Renal pelvis (tissue), 12 donors: ENCODE measurements at places on chromosomes 2 and 18. TPM values are rescaled to one million over a fixed set of nuclear protein-coding genes. Genes with fewer than 3 reads are reported as not detected.
A peak's percentile ranks its signal among the peaks of the same experiment; 100 is the strongest.

DNA sequence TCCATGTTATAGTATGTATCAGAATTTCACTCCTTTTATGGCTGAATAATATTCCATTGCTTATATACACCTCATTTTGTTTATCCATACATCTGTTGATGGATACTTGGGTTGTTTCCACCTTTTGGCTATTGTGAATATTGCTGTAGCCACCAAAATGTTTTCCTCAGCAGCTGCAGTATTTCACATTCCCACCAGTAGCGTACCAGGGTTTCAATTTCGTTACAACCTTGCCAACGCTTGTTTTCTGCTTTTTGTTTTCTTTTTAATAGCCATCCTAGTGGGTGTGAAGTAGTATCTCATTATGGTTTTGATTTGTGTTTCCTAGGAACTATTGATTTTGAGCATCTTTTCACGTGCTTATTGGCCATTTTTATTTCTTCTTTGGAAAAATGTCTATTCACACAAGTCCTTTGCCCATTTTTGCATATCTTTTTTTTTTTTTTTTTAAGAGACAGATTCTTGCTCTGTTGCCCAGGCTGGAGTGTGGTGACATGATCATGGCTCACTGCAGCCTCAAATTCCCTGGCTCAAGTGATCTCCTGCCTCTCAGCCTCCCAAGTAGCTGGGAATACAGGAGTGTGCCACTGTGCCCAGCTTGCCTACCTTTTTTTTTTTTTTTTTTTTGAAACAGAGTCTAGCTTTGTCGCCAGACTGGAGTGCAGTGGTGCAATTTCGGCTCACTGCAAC, 14.2 kb downstream of the UBXN2A start:
- DNase-seq = no peak

- no peak for DNase-seq
Measured at GRCh38 chr2:153152036-153152435, 326.5 kb downstream of the RPRM start.

Gene PARD6G
- polyA plus RNA-seq = 31.1 TPM

GRCh38 chr2:7377916-7378569, 460.8 kb downstream of the RNF144A start:
- DNase-seq = peak; percentile 48

GRCh38 chr2:180520921-180521581, 459.4 kb upstream of the UBE2E3 start:
- DNase-seq = no peak

- no peak for DNase-seq
Measured at GRCh38 chr2:239832490-239833268, 192.5 kb downstream of the NDUFA10 start.

Gene ANKRD62
- 0.07 TPM for polyA plus RNA-seq

Gene MAP2
- polyA plus RNA-seq = 27.9 TPM

DNA sequence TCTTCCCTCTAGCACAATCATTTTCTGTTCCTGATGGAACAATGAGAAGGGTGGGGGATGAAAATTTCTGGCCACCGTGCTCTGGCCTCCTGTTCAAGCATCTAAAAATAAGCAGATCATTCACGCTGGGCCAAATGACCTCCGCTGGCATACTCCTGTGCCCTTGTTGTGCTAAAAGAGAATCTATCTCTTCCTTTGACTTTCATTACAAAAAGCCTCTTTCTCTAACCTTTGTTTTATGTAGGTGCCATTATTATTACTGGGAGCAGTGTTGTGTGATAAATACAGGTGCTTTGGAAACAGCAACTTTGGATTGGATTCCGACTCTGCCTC, 44.6 kb upstream of the B3GNT2 start:
- DNase-seq = no peak

- DNase-seq = no peak
Measured at GRCh38 chr2:21428754-21429153, 305.0 kb downstream of the TDRD15 start.

DNA sequence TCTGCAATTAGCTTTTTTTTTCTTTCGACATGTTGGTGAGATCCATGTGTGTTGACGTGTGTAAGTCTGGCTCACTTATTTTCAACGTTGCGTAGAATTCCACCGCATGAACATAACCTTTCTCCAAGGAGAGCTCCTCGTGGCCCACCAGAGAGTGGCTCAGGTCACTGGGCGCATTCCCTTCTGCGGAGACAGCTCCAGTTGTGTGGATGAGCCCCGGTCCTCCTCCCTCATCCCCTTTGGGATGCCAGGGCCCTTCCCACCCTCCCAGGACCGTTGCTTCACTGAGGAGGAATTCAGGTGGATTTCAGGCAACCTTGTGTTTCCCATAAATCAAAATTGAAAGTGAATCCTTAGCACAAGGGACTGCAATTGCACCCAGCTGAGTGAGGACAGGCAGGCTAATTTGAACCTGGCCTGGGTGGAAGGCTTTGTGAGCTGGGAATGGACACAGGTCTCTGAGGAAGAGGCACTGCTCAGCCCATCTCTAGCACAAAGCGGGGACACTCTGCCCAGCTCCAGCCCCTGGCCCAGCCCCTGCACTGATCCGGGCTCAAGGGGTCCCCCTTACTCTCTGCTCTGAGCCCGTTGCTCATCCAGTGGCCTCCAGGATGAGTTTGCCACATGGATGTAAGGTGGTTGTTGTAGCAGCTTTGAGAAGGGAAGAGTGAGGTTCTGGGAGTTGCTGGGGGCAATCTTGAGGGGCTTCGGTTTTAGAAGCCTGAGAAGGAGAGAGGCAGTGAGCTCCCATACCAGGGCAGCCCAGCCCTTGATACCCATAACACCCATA, 57.8 kb upstream of the HAAO start:
- no peak for DNase-seq
